ENCODE measurements at places on chromosomes 4 and X. TPM values are rescaled to one million over a fixed set of nuclear protein-coding genes. Genes with fewer than 3 reads are reported as not detected.

- no peaks in the 10 kb centered on the region for H3K27me3 ChIP-seq
- H3K27ac ChIP-seq, result no peak overlapping the region
- no peaks in the 10 kb centered on the region for H3K4me1 ChIP-seq
- no peak for DNase-seq
- H3K36me3 ChIP-seq, result no peaks in the 10 kb centered on the region
These were observed 285.9 kb downstream of the ARHGAP10 start for GRCh38 chr4:148017801-148018200.

DNA sequence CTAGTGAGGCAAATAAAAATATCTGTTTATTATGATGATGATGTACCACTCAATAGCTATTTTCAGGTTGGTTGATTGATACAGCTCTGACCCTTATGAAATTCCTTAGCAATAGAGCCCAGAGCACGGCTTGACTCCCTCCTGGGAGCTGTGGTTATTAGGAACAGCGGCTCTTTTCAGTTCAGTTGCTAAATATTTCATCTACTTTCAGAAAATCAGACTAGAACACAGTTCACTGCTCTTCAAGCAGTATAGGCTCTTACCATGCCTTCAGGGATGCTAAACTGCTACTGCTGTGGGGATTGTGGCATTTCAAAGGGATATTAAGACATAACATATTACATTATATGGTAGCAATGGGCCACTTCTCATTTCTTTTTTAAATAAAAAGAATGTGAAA, 218.8 kb downstream of the SNCA start:
- no peak for DNase-seq
- peaks cover under 1% of the 10 kb centered on the region for H3K36me3 ChIP-seq
- H3K4me1 ChIP-seq, result peaks cover 32% of the 10 kb centered on the region
- H3K27me3 ChIP-seq, result no peaks in the 10 kb centered on the region

DNA sequence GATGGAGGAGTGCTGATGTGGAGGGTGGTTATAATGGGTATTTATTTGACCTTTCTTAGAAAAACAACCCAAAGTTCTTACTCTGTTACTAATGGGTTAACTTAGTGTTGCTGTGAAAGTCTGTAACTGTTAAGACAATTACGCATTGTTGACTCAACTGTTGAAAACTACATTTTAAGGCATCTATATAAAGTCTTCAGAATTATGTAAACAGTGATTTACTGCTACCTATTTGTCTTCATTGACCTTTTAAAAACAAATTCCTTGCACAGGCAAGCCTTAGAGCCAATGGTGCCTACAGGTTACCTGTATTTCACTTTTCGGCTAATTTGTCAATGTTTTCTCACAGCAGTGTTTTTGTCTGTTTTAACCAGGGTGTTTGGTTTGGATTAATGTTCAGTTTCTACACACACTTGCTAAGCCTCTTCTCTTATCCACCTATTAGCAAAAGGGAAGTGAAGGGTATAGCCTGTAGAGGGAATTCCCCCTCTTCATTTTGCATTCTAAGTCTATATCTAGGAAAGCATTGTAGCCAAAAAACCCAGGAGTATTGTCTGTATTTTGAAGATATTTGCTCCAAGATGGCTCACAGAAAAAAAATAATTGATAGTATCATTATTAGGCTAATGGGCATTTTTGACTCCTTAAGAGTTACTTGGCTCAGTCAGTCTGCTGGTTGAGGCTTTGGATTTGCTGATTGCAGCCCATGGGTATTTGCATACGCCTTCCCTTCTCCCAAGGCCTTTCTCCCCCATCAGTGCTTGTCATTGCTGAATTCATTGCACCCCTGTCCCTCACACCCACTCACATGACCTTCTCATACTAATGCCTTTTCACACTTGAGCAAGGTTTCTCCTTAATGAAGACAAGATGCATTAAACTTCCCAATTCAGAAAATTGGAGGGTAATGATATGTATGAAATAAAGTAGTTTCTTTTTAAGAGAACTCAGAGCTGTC, 30.5 kb downstream of the AFF1 start:
- peaks cover 3% of the 10 kb centered on the region for H3K4me1 ChIP-seq
- H3K36me3 ChIP-seq, result peaks cover 17% of the 10 kb centered on the region
- H3K4me3 ChIP-seq, result no peak overlapping the region
- no peaks in the 10 kb centered on the region for H3K27me3 ChIP-seq
- no peak for DNase-seq

DNA sequence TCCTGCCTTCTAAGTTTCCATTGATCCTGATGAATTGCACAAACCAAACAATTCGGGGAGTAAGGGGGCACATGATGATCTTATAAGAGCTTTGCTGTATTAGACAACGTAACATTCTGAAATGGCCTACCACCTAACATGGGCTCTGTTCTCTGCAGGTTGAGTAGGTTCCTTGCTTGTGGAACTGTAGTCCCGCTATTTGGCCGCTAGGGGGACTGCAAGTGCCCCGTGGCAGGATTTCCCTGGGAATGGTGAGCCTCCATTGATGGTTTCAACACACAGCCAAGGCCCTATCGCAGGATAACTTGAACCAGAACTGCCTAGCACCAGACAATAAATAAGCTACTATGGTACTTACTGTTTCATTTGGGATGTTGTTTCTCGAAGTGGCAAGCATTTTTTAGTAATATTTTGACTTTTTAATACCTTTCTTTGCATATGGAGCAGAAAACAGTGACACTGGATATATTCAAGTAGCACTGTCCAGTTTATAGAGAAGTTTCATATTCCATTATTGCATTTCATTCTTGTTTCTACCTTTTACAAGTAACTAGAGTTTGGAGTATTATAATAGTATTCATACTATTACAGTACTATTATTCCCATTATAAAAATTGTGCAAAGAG, 11.9 kb downstream of the AR start:
- H3K27me3 ChIP-seq, result no peaks in the 10 kb centered on the region
- no peak overlapping the region for H3K4me3 ChIP-seq
- no peaks in the 10 kb centered on the region for H3K4me1 ChIP-seq

GRCh38 chrX:13050151-13050550, 5.7 kb upstream of the FAM9C start:
- H3K27ac ChIP-seq, result peak overlapping the region; percentile 92
- DNase-seq, result no peak
- no peaks in the 10 kb centered on the region for H3K27me3 ChIP-seq
- H3K4me1 ChIP-seq, result peaks cover 64% of the 10 kb centered on the region
- peaks cover 26% of the 10 kb centered on the region for H3K36me3 ChIP-seq

DNA sequence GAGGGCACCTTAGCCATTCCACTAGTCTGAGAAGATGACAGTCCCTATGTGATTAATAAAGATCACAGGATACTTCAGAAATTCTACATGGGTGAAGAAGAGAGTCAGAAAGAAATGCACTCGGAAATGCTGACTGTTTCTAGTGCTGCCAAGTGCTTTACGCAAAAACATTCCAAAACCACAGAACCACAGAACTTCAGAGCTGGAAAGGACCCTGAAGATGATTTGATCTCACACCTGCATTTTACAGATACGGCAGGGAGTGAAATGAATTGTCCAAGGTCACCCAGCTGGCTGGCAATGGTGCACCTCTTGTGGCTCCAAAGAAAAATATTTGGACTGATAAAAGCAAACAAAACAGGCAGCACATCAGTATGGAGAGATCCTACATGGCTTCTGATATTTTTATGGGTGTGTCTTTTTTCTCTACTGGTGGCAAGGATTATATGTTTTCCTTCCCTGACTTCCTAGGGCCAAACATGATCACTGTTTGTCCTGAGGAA, 115.9 kb downstream of the MAML3 start:
- no peak overlapping the region for H3K27ac ChIP-seq
- H3K4me3 ChIP-seq, result no peak overlapping the region
- no peak for DNase-seq

- H3K36me3 ChIP-seq, result no peaks in the 10 kb centered on the region
- H3K4me3 ChIP-seq, result no peak overlapping the region
- no peaks in the 10 kb centered on the region for H3K4me1 ChIP-seq
- DNase-seq, result no peak
These were observed 164.0 kb upstream of the RASGEF1B start for GRCh38 chr4:81635739-81636138.

DNA sequence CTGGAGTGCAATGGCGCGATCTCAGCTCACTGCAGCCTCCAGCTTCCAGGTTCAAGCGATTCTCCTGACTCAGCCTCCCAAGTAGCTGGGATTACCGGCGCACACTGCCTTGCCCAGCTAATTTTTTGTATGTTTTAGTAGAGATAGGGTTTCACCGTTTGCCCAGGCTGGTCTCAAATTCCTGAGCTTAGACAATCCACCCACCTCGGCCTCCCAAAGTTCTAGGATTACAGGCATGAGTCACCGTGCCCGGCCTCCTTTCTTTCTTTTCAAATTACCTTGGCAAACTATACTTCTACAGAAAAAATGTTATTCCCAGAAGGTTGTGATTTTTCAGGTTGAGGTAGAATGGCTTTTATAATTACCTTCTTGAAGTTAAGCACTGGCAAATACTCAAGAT, 321.9 kb upstream of the PRPS2 start:
- no peaks in the 10 kb centered on the region for H3K36me3 ChIP-seq
- no peak overlapping the region for H3K27ac ChIP-seq
- no peaks in the 10 kb centered on the region for H3K27me3 ChIP-seq
- no peak overlapping the region for H3K4me3 ChIP-seq
- no peak for DNase-seq
- H3K4me1 ChIP-seq, result no peaks in the 10 kb centered on the region

DNA sequence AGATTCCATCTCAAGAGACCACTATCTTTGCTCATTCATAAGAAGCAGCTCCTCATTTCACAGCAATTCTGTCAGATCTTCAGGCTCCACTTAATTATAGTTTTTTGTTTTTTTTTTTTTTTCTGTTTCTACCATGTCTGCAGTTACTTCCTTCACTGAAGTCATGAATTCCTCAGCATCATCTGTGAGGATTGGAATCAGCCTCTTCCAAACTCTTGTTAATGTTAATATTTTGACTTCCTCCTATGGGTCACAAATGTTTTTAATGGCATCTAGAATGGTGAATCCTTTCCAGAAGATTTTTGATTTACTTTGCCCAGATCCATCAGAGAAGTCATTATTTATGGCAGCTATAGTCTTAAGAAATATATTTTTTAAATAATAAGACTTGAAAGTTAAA, 53.1 kb downstream of the BMP2K start:
- H3K4me1 ChIP-seq, result no peaks in the 10 kb centered on the region
- H3K4me3 ChIP-seq, result no peak overlapping the region
- no peak for DNase-seq
- H3K36me3 ChIP-seq, result peaks cover 24% of the 10 kb centered on the region

DNA sequence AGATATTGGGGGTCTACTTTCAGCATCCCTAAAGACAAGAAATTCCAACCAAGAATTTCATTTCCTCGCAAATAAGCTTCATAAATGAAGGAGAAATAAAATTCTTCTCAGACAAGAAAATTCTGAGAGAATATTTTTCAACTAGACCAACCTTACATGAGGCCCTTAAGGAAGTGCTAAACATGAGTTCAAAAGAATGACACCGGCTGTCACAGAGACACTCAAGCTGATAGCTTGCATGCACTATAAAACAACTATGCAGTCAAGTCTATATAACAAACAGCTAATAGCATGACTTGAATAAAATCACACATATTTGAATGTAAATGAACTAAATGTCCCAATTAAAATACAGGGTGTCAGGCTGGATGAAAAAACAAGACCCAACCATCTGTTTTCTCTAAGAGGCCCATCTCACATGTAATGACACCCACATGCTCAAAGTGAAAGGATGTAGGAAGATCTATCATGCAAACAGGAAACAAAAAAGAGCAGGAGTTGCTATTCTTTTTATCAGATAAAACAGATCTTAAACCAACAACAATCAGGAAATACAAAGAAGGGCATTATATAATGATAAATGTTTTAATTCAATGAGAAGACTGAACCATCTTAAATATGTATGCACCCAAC, 27.2 kb downstream of the FAAH2 start:
- H3K27ac ChIP-seq, result no peak overlapping the region
- DNase-seq, result no peak
- H3K4me3 ChIP-seq, result no peak overlapping the region
- H3K4me1 ChIP-seq, result peaks cover 14% of the 10 kb centered on the region
- H3K27me3 ChIP-seq, result no peaks in the 10 kb centered on the region

DNA sequence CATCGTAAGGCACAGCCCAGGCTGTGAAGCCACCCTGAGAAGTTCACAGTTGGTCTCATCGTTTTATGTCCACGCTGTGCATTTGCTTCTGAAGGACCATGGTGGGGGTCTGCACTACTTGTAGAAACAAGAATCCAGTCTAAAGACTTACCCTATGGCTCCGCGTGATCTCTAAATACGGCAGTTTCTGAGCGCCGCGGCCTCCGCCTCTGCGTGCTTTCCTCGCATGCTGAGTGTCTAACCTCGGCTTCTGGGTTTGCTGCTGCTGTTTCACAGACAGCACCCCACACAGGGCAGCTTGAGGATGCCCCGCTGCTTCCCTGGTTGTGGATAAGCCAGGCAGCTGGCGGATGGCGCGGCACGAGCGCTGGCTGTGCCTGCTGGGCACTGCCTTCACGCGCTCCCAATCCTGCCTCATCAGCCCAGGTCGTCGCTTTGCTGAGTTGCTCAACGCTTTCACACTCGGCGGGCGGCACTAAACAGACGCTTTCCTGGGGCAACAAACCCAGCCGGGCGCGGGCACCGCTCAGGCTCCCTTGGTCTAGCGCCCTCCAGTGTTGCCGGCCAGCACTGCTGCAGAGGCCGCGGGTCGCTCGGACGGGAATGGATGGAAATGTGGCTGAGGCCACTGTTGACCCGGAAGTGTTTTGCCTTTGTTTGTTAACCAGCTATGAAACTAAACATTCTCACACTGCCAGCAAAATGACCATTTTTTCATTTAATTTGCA, 39.2 kb downstream of the FGFRL1 start:
- H3K27me3 ChIP-seq, result peaks cover 3% of the 10 kb centered on the region
- no peak overlapping the region for H3K4me3 ChIP-seq
- H3K4me1 ChIP-seq, result peaks cover 2% of the 10 kb centered on the region
- no peak for DNase-seq

DNA sequence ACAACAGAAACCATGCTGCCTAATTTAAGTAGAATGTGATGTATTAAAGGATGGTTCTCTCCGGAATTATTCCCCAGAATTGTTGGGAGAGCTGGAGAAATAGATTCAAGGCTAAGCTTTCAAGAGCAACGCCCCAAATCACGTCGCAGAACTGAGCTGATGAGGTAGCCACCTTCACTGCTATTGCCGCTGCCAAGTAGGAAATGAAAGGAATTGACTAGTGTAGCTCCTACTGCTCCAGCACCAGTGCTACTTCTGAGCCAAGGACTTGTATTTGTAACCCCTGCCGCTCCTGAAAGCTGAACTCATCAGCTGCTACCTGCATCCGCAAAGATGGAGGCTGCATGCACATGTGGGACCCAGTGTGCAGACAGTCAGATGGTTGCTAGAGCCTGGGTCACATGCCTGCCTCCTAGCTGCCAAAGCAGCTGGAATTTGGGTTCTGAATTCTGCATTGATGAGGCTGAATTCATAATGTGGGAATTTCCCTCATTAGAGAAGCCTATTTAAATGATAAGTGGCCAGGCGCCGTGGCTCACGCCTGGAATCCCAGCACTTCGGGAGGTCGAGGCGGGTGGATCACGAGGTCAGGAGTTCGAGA, 173.9 kb downstream of the PDGFRA start:
- no peak overlapping the region for H3K4me3 ChIP-seq
- H3K27me3 ChIP-seq, result no peaks in the 10 kb centered on the region
- H3K4me1 ChIP-seq, result no peaks in the 10 kb centered on the region
- no peaks in the 10 kb centered on the region for H3K36me3 ChIP-seq

The HEPH gene
- total RNA-seq, result not detected

The FAM184B gene
- not detected for total RNA-seq

The SRPX2 gene
- total RNA-seq, result not detected

The SMIM10 gene
- 0.35 TPM for total RNA-seq

The TRPC3 gene
- 0.70 TPM for total RNA-seq

The BEX3 gene
- 20.0 TPM for total RNA-seq

The PIGA gene
- total RNA-seq, result 31.7 TPM

The SPOCK3 gene
- total RNA-seq, result not detected

The FUNDC2 gene
- total RNA-seq, result 45.7 TPM

The PRSS12 gene
- total RNA-seq, result not detected

The ART3 gene
- total RNA-seq, result 0.30 TPM

The SHROOM2 gene
- not detected for total RNA-seq

The IL2RG gene
- total RNA-seq, result 633 TPM

The ZFP92 gene
- 1.9 TPM for total RNA-seq
